ENCODE measurements at places on chromosomes 5 and 9. TPM values are rescaled to one million over a fixed set of nuclear protein-coding genes. Genes with fewer than 3 reads are reported as not detected.

Gene OBP2B
- total RNA-seq: not detected

Gene CTXN3
- total RNA-seq: not detected

Gene FIBCD1
- total RNA-seq: 25.1 TPM

Gene ACTL7B
- not detected for total RNA-seq

Gene FRMPD1
- total RNA-seq: 0.05 TPM

Gene OGN
- total RNA-seq: not detected

Gene PLAC8L1
- total RNA-seq: not detected

Gene C9orf43
- total RNA-seq: 0.55 TPM

Gene SLC36A2
- total RNA-seq: not detected

Gene SPAAR
- total RNA-seq: 0.09 TPM

Gene CCL27
- 0.33 TPM for total RNA-seq

Gene PCDHA5
- 0.70 TPM for total RNA-seq

Gene CD274
- 1.3 TPM for total RNA-seq

Gene CD74
- 0.07 TPM for total RNA-seq
